CD4-positive, alpha-beta T cell (primary cell): ENCODE measurements at places on chromosomes 16 and 17. TPM values are rescaled to one million over a fixed set of nuclear protein-coding genes. Genes with fewer than 3 reads are reported as not detected.

Gene RASL10B
- 0.22 TPM for total RNA-seq

Gene ARHGAP27
- 35.2 TPM for total RNA-seq

Gene NHLRC4
- total RNA-seq = 0.55 TPM

Gene NPIPA3
- total RNA-seq = 2.3 TPM

Gene RNF112
- 1.4 TPM for total RNA-seq

Gene HBA1
- total RNA-seq = not detected

Gene LPCAT2
- 0.36 TPM for total RNA-seq

Gene ZG16
- total RNA-seq = not detected

- peaks cover 54% of the 10 kb centered on the region for H3K4me1 ChIP-seq
- no peak for DNase-seq
- no peaks in the 10 kb centered on the region for H3K36me3 ChIP-seq
- no peak overlapping the region for H3K4me3 ChIP-seq
These were observed 31.1 kb upstream of the CCR7 start for GRCh38 chr17:40596261-40596919.

DNA sequence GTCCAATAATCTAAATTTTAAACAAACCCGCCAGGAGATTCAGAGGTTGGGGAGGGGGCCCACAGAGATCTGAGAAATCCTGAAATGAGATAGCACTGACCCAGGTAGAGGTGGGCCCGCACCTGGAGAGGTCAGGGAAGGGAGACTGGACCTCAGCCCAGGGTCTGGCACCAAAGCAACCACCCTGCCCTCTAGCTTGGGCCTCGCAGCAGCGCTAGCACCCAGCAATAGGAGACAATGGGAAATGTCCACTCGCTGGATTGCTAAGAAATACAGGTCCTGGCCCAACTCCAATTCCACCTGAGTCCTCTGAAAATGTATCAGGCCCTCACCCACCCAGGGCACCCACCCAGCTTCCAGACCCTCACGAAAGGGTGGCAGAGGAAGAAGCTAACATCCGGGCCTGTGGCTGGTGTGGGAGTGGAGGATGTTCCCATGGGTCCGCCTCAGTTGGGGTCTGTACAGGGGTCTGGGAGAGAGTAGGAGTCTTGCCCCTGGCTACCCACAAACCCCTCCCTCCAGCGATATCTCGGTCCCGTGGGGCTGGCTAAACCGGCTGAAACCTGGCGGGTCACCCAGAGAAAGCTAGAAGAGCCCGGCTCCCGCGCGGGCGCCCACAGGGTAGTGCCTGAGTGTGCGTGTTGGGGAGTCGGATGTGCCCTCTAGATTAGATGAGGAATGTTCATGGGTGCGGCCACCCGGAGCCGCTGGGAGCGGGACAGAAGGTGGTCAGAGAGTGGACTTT, 1.1 kb downstream of the PLLP start:
- H3K27ac ChIP-seq = no peak overlapping the region
- peak overlapping the region; percentile 64 for H3K4me3 ChIP-seq
- H3K36me3 ChIP-seq = no peaks in the 10 kb centered on the region
- no peak for DNase-seq

DNA sequence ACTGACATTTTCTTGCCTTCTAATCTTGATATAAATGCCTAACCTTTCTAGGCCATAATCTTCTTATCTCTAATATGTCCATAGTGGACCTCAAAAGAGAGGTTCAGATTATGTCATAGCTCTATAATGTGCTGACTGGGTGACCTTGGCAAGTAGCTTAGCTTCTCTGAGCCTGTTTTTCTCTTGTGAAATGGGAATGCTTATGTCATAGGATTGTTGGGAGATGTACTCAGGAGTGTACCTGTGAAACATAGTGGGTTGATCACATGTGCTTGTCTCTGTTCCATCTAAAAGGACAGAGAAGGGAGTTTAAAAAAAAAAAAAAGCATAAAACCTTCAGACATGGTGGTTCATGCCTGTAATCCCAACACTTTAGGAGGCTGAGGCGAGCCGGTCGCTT, 2.4 kb downstream of the MED9 start:
- no peaks in the 10 kb centered on the region for H3K27me3 ChIP-seq
- peaks cover 44% of the 10 kb centered on the region for H3K4me1 ChIP-seq
- peaks cover 12% of the 10 kb centered on the region for H3K36me3 ChIP-seq
- DNase-seq = no peak
- H3K4me3 ChIP-seq = no peak overlapping the region
- no peak overlapping the region for H3K27ac ChIP-seq

DNA sequence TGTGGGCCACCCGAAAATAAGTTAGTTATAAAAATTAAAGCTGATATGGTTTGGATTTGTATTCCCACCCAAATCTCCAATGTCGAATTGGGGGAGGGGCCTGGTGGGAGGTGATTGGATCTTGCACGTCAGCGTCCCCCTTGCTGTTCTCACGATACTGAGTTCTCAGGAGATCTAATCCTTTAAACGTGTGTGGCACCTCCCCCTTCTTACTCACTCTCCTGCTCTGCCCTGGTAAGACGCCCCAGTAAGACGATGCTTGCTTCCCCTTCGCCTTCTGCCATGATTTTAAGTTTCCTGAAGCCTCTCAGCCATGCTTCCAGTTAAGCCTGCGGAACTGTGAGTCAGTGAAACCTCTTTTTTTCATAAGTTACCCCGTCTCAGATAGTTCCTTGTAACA, 35.4 kb downstream of the SYCE1L start:
- peaks cover 8% of the 10 kb centered on the region for H3K4me1 ChIP-seq
- H3K27me3 ChIP-seq = peaks cover 3% of the 10 kb centered on the region
- H3K27ac ChIP-seq = no peak overlapping the region
- H3K4me3 ChIP-seq = no peak overlapping the region
- DNase-seq = no peak
- no peaks in the 10 kb centered on the region for H3K36me3 ChIP-seq

- H3K4me1 ChIP-seq = no peaks in the 10 kb centered on the region
- no peak overlapping the region for H3K4me3 ChIP-seq
- no peak overlapping the region for H3K27ac ChIP-seq
- no peaks in the 10 kb centered on the region for H3K36me3 ChIP-seq
These were observed 34.1 kb upstream of the CPPED1 start for GRCh38 chr16:12837756-12838155.

GRCh38 chr17:40345994-40346764, 18.4 kb downstream of the GJD3 start:
- H3K27ac ChIP-seq = peak overlapping the region; percentile 57
- H3K4me1 ChIP-seq = peaks cover 85% of the 10 kb centered on the region
- H3K27me3 ChIP-seq = no peaks in the 10 kb centered on the region
- DNase-seq = no peak

GRCh38 chr17:79849953-79850352, 10.7 kb upstream of the CBX4 start:
- no peak overlapping the region for H3K4me3 ChIP-seq
- H3K4me1 ChIP-seq = peaks cover 12% of the 10 kb centered on the region
- H3K36me3 ChIP-seq = no peaks in the 10 kb centered on the region
- H3K27ac ChIP-seq = no peak overlapping the region

DNA sequence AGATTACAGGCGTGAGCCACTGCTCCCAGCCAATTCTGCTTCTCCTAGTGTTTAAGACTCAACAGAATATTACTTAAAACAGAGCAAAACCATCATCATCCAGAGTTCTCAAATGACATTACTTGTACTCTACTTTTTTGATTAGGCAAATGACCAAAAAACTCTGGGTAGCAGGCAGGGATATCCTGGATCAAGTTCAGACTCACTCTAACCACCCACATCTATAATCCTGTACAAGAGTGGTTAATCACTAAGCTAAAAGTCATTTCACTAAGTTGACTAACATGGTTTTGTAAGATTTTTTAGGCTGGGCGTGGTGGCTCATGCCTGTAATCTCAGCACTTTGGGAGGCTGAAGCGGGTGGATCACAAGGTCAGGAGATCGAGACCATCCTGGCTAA, 6.8 kb downstream of the NAE1 start:
- no peak for DNase-seq
- H3K4me1 ChIP-seq = peaks cover 14% of the 10 kb centered on the region
- H3K27ac ChIP-seq = no peak overlapping the region
- no peaks in the 10 kb centered on the region for H3K27me3 ChIP-seq
- no peak overlapping the region for H3K4me3 ChIP-seq

DNA sequence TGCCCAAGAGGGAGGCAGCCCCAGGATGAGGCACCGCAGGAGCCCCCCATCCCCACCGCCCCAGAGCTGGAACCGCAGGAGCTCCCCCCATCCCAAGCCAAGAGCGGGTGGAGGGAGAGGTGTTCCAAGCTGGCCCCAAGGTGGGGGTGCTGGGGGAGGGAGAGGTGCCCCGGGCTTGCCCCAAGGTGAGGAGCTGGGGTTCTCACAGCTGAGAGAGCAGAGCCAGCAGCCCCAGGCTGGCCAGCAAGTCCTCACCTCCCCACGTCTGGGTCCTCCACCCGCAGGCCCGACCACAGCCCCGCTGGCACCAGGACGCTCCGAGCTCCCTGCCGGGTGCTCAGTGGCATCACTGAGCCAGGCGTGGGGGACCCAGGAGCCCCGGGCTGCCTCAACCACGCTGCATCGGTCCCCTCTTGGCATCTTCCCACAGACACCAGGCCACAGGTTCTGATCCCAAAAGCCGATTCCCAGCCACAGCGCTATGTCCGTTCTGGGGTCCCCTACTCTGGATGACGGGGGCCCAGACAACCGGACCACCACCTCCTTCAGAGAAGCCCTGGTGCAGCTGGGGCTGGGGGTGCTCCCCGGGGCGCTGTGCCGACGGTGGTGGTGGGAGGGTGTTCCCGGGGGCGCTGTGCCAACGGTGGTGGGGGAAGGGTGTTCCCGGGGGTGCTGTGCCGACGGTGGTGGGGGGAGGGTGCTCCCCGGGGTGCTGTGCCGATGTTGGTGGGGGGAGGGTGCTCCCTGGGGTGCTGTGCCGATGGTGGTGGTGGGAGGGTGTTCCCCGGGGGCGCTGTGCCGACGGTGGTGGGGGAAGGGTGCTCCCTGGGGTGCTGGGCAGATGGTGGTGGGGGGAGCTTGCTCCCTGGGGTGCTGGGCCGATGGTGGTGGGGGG, 15.4 kb upstream of the WDR45B start:
- no peak for DNase-seq
- no peaks in the 10 kb centered on the region for H3K27me3 ChIP-seq
- H3K4me1 ChIP-seq = peaks cover 2% of the 10 kb centered on the region
- no peak overlapping the region for H3K27ac ChIP-seq
- no peaks in the 10 kb centered on the region for H3K36me3 ChIP-seq

GRCh38 chr16:79195938-79196337, 404.6 kb downstream of the MAF start:
- H3K4me1 ChIP-seq = no peaks in the 10 kb centered on the region
- H3K4me3 ChIP-seq = no peak overlapping the region
- DNase-seq = no peak
- no peaks in the 10 kb centered on the region for H3K36me3 ChIP-seq
- H3K27me3 ChIP-seq = no peaks in the 10 kb centered on the region

GRCh38 chr17:69460963-69461922, 46.7 kb downstream of the MAP2K6 start:
- no peaks in the 10 kb centered on the region for H3K27me3 ChIP-seq
- no peak overlapping the region for H3K4me3 ChIP-seq
- no peak overlapping the region for H3K27ac ChIP-seq
- no peaks in the 10 kb centered on the region for H3K36me3 ChIP-seq
- DNase-seq = no peak
- no peaks in the 10 kb centered on the region for H3K4me1 ChIP-seq

DNA sequence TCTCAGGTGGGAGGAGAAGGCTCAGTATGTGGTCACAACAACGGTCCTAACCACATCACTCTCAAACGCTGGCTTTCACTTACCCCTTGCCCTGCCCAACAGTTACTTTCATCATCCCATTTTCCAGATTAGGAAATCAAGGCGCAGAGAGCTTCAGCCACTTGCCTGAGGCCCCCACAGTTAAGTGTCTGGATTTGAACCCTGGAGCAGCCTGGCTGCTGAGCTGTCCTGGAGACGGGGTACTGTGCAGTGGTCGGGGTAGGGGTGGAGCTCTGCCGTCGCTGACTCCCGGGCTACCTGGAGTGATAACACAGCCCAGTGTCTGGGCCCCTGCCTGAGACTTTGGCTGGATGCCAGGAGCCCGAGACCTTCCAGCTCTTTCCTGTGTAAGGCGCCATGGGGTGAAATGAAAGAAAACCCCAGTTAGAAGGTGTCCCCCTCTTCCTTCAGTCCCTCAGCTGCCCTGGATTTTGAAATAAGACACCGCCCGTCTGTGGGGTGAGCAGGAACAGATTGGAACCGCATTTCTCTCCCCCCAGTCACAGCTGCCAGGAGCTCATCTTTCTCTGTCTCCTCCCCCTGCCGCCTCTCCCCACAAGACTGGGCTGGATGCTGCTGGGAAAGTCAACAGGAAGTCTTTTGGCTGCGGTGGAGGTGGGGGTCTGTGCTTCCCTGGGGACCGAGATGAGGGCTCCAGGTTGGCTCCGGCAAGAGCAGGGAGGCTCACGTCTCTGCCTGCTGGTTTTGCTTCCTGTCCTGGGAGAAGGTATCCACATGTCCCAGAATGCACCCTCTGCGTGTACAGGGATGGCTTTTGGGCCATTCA, 280.2 kb downstream of the SEC14L1 start:
- H3K4me1 ChIP-seq = peaks cover 92% of the 10 kb centered on the region
- peak overlapping the region; percentile 76 for H3K27ac ChIP-seq
- peaks cover 47% of the 10 kb centered on the region for H3K36me3 ChIP-seq

DNA sequence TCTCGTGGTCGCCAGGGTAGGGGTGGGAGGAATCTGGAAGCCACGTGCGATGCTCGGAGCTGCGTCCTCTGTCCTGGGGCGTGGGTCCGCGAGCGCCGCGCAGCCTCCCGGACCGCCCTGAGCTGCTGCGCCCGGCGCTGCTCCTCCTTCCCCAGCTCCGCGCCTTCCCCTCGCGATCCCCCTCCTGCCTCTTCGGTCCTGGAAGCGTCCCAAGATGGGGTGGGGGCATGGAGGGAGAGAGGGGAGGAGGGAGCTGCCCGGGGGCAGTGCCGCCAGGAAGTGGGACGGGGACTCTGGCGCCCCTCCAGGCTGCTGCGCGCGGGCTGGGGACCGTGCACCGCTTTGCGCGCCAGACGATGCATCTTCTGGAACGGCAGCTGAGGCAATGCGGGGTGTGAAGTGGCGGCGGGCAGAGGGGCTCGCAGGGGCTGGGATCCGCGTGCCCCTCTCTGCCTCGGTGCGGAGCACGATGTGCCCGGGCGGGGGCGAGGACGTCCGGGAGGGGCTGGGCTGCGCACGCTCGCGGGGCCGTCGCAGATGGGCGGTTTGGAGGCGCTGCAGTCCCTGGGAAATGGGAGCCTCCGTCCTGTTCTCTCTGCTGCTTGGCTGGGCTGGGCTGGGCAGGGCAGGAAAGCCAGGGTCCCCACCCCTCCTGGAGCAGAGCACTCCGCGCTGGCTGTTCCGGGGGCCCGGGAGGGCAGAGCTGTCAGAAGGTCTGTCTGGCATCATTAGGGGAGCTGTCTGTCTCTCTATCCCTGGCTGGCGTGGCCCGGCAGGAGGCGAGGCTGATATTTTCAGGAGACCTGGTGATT, 388.0 kb downstream of the SEC14L1 start:
- no peak overlapping the region for H3K27ac ChIP-seq
- H3K36me3 ChIP-seq = no peaks in the 10 kb centered on the region
- peaks cover 11% of the 10 kb centered on the region for H3K4me1 ChIP-seq
- no peak for DNase-seq
- peaks cover 20% of the 10 kb centered on the region for H3K27me3 ChIP-seq

GRCh38 chr16:72725643-72726042, 322.3 kb downstream of the ZFHX3 start:
- H3K27me3 ChIP-seq = no peaks in the 10 kb centered on the region
- H3K4me1 ChIP-seq = no peaks in the 10 kb centered on the region
- no peak for DNase-seq
- no peak overlapping the region for H3K27ac ChIP-seq
